ENCODE measurements at places on chromosomes 4 and X. TPM values are rescaled to one million over a fixed set of nuclear protein-coding genes. Genes with fewer than 3 reads are reported as not detected.

- DNase-seq = peak; percentile 50
These were observed 45.9 kb downstream of the HMGB2 start for GRCh38 chr4:173288296-173288695.

GRCh38 chrX:153522259-153522658 is 4.8 kb downstream of the ATP2B3 start:
- DNase-seq = no peak

DNA sequence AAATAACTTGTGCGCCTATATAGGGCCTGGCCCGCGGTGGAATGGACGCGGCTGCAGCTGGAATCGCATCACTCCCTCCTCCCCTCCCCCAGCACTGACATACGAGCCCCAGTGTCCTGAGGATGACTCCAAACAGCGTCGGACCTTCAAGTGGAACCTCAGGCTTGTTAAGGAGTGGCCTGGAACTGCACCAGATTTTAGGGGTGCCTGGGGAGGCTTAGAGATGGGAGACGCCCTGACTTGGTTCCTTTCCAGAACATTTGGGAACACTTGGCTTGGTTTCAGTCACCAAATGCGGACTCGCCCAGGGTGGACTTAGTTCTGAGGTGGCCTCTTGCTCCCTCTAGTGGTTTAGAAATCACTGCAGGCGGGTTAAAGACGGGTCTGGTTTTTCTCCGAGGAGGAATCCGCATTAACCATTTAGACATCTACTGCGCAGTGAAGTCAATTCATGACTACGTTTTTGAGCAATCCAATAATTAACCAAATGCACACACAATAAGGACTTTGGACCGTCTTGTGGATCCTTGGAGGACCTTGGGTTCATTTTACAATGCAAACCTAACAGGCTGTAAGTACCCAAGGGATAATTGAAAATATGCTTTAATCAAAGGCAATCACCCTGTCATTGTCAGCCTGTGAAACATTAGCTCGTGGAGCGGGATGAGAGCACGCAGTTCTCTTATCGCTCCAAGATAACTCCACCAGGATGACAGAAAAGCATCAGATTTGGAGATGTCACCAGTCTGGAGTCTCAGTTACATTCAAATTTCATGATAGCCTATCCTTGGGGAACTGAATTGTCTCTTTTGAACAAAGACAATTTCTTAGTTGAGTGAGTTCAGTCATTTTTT is 11.2 kb upstream of the PDGFRA start:
- peak; percentile 68 for DNase-seq

DNA sequence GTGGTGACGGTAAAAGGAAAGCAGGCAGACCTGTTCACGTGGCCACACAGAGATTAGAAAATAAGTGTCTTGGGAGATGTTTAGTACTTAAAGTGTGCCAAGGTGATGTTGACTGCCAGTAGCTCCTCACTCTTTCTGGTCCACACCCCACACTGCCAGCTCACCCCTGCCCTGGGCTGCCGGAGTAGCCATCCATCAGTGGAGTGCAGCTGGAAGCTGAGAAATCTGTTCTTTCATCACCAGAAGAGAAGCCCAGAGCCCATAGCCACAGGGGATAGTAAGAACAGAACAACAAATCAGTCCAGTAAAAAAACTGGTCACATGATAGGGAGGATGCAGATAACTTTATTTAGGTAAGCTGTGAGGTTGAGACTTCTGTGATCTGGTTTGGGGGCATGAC is 64.1 kb downstream of the WWC2 start:
- DNase-seq = no peak

- no peak for DNase-seq
These were observed 548.8 kb upstream of the LCORL start for GRCh38 chr4:18570370-18570769.

GRCh38 chr4:140243278-140243753 is 89.3 kb upstream of the MAML3 start:
- DNase-seq = no peak

DNA sequence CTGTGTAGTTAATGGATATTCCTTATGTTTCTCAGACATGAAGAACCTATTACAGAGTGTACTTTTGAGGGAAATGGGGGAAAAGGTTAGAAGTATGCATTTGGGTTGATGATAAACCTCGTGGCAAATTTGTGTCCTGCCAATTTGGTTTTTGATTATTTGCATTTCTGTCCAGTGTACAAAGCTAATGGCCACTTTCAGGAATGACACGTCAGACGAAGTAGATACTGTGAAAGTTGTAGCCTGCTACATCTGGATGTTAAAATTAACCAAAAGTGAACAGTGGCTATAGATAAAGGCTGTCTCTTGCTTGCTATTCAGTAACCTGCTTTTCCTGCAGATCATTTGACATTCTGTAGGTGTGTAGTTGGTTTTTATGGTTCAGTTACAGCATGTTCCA is 1.0 kb downstream of the PRDX4 start:
- no peak for DNase-seq

- DNase-seq = no peak
These were observed 1.1 kb upstream of the SEL1L3 start for GRCh38 chr4:25863831-25864418.

DNA sequence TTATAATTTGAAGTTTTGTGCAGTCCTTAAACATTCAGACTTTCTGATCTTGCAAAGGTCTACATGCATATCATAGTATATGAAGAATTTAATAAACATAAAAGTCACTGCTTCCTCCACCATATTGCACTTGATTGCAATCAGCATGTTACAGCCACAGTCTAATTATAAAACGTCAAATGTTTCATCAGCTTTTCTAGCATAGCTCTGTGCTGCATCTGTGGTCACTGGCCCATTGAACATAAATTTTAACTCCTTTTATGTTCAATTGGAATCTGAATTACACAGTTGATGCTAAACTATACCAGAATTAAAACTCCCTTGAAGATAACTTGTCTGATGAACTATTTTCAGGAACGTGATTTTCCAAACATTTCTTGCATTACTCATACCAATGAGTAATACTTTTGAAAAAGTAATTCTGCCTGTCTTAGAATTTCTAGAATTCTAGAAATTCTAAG is 329.1 kb downstream of the GALNTL6 start:
- DNase-seq = no peak

GRCh38 chrX:136572030-136572429 is 40.0 kb downstream of the VGLL1 start:
- DNase-seq = no peak

DNA sequence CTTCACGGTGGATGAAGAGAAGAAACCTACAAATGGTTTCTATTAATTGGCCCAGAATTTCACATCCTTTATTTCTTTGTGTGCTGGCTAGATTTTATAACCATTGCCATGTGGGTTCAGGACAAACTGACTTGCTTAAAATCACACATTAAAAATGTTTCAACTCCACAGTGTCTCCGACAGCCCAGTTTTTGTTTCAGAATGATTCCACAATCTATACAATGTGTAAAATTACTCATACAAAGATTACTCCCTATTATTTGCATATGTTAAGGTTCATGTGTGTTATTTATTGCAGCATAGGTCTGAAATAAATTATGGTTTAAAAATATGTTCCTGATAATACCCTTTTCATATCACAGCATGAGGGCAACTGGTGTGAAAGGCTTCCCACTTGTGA is 20.6 kb downstream of the DCHS2 start:
- no peak for DNase-seq

DNA sequence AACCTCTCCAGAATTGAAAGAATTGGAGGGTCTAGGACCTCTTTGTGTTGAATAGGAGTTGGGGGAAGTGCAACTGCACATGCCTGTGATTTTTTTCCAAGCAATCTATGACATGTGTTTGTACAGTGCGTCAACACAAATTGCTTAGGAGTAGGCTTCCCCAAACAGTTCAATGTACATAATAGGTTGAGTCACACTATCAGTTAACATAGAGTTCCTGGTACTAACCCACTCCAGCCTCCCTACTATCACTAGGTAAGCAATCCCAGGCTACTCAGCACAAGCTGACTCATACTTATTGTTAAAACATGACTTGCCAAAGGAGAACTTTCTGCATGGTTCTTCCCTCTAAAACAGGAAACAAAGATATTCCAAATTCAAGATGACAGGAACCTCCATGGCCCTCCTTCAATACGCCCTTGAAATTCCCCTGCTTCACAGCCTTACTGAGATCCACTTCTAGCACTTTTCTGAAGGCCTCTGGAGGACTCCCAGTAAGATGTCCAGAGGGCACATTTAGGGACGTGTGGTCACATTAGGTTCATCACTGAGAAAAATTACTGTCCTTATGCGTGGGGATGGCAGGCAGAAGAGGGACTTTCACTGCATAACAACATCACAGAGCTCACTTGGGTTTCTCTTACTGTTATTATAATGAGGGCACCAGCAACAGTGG is 8.4 kb upstream of the VSIG1 start:
- no peak for DNase-seq

DNA sequence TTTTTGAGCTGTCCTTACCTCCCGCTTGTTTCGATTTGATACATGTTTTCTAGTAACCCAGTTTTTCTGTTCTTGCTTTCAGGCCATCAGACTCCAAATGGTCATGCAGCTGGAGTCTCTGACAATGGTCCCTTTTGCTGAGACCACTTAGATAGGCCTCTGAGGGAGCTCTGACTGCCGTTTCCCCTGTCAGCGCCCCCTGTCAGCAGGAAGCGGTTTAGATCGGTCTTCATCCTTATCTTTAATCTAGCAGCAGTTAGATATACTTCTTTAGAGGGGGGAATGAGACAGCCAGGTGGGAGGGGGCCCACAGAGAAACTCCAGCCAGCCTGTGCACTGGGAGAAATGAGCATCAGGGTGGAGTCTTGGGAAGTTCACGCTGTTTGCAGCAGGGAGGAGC is 457.9 kb downstream of the GPAT3 start:
- DNase-seq = no peak

- DNase-seq = no peak
These were observed 1.3 kb downstream of the SYP start for GRCh38 chrX:49198540-49199314.

DNA sequence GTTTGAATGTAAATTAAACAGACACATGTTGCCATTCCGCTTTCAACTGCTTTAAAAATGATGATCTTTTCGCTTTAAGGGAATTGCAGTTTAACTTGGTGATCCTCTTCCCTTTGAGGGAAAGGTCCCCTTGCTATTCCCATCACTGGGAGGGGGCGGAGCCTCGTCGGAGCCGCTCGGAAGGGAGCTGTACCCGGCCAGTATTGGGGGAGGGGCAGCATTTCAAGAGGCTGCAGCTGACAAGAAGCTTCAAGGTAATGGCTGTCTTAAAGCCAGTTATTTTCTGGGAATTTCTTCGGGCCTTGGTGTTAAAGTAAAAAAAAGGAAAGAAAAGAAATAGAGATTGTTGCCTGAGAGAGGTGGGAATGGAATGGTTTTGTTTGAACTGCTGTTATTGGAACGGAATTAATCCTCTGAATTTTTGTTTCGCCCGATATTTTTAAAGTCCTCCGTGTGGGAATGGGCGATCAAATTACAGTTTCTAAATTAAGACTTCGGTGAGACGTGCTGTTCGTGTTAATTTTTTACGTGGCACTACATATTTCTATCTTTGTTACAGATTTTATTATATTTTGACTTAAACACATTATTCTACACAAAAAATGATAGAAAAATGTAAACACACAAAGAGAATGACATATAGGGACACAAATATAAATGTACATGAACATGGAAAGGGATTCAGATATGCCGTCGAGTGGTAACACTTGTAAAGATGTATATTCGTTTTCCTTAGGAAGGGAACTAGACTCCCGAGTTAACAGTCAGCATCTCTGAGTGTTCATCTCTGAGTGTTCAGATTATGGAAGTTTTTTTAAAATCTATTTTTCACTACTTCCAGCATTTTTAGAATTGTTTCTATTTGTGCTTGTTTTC is 9.2 kb downstream of the PWWP3B start:
- DNase-seq = no peak

DNA sequence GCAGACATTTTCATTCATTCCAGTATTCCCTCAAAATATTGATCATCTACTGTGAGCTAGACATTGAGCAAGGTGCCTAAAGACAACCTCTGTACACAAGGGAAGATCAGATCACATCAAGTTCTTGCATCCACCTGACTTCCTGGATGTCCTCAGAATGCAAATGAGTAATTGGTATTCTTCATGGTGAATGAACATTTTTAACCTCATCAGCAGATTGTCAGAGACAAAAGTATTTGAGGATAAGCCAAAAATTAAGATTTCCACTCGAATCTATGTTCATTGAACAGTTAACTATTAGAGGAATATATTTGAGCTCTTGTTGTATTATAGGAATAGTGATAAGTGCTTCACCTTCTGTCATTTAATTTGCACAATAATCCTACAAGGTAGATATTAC is 1.3 kb downstream of the SMARCAD1 start:
- no peak for DNase-seq

DNA sequence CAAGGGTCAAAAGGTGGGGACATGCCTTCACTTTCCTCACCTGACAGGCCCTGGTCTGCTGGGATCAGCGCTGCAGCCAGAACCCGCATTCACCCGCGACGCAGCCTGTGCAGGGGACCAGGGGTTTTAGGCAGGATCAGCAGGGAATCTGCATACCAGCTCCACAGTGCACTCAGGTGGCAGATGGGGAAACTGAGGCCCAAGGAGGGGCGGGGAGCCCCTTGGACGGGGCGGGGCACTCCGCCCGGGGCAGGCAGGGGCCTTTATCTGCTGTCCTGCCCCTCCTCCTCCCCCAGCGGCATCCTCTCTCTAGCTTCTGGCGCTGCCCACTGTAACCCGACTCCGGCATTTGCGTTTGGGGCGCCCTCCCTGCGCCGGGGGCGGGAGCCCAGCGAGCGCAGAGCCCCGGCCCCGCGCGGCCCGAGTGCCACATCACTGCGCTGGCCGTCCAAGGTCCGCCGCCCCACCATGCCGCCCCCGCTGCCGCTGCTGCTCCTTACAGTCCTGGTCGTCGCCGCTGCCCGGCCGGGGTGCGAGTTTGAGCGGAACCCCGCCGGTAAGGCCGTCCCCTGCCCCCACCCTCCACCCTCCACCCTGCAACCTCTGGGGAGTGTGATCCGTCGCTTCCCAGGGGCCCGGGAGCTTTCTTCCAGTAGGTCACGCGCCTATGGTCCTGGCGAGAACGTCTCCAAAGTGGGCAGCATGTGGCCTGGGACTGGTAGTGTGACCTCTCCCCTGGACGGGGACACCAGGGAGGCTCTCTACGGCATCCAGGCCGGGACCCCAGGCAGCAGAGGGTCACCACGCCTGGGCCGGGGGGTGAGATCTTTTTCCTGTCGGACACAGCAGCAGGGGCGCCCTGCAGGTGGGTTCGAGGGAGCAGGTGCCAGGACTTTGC is at the start of gene CPZ:
Gene CPZ (plus strand): TSS at position 400 of the 898 bp plus-strand sequence. CDS start 69 bp downstream, at position 469.
- no peak for DNase-seq

GRCh38 chr4:157005193-157005592 is 33.6 kb upstream of the PDGFC start:
- no peak for DNase-seq

GRCh38 chrX:118904218-118904617 is 70.2 kb upstream of the LONRF3 start:
- DNase-seq = no peak

- DNase-seq = no peak
These were observed 172.4 kb upstream of the MXRA5 start for GRCh38 chrX:3518870-3519269.

The HHIP gene
- not detected for total RNA-seq

The C4orf54 gene
- not detected for total RNA-seq

The SGMS2 gene
- not detected for total RNA-seq

The SRPX gene
- total RNA-seq = not detected

The TBL1X gene
- 23.4 TPM for total RNA-seq

The SMR3B gene
- not detected for total RNA-seq

The FOXR2 gene
- not detected for total RNA-seq

The SPOCK3 gene
- total RNA-seq = not detected

The CDKL2 gene
- 0.30 TPM for total RNA-seq

The CDS1 gene
- 0.22 TPM for total RNA-seq

The PDS5A gene
- total RNA-seq = 111 TPM

All from CD4-positive, CD25-positive, alpha-beta regulatory T cell (primary cell).